ENCODE measurements at places on chromosomes 3 and 15.

GRCh38 chr3:195015021-195015420, 255.9 kb downstream of the XXYLT1 start:
- DNase-seq, result no peak

DNA sequence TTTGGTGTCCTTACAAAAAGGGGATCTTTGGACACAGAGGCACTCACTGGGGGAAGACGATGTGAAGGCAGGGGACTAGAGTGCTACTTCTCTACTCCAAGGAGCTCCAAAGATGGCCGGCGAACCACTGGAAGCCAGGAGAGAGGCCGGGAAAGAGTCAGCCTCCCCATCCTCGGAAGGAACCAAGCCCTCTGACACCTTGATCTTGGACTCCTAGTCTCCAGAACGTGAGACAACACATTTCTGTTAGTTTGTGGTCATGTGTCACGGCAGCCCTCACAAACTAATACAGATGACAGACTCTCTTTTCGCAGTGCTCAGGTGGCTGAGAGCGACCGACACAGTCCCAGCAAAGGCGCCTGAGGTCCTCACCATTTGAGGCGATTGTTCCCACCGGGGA, 24.4 kb upstream of the ATP2B2 start:
- no peak for DNase-seq

DNA sequence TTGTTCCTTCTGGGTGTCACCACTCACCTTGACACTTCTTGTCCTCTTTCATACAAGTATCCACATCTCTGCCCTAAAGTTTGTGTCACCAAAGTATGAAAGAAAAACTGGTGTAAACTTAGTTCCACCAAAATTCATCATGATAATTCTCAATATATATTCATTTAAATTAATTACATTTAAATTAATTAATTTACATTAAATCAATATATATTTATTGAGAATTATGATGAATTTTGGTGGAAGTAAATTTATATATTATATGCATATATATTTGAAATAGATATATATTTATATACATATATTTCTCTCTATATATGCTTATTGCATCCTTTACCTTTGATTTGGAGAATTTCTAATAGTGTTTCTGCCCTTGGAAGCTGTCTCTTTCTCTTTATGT, 828.3 kb downstream of the PDCD6IP start:
- no peak for DNase-seq

DNA sequence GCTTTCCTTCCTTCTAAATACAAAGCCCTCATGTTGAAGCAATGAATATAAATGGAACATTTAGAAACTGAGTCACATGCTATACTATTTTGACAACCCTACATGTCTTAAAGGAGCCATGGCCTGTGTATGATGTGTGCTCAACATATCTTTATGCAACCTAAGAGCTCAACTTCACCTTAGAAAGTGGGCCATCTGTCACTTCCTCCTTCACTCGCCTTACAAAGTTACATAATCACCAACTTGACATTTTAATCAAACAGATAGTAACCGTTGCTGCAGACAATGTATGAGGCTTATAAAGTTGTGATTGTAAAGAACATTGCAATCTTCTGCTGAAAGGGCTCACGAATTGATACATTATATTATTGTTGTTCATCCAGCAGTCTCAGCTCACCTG, 163.6 kb downstream of the SERPINI1 start:
- no peak for DNase-seq

GRCh38 chr15:41827290-41827879, 507 bp upstream of the JMJD7 start:
- no peak for DNase-seq

- DNase-seq, result no peak
Measured at GRCh38 chr3:60178931-60179653, 1072.2 kb downstream of the FHIT start.

DNA sequence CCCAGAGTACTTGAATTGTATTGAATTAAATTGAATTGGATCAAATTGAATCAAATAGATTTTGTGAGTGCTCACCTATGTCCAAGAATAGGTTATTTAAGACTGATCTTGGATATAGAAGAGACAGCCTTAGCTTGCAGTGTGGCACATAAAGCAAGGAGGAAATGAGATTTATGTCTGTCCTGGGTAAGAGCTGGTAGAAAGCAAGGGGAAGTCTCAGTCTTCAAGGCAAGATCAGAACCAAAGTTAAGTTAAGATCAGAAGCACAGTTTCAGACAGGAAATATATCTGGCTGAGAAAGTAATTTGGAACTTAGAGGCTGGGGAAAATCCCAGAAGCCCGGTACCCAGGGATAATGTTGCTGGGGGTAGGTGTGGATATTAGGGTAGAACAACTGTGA, 244.4 kb upstream of the ARPP21 start:
- no peak for DNase-seq

DNA sequence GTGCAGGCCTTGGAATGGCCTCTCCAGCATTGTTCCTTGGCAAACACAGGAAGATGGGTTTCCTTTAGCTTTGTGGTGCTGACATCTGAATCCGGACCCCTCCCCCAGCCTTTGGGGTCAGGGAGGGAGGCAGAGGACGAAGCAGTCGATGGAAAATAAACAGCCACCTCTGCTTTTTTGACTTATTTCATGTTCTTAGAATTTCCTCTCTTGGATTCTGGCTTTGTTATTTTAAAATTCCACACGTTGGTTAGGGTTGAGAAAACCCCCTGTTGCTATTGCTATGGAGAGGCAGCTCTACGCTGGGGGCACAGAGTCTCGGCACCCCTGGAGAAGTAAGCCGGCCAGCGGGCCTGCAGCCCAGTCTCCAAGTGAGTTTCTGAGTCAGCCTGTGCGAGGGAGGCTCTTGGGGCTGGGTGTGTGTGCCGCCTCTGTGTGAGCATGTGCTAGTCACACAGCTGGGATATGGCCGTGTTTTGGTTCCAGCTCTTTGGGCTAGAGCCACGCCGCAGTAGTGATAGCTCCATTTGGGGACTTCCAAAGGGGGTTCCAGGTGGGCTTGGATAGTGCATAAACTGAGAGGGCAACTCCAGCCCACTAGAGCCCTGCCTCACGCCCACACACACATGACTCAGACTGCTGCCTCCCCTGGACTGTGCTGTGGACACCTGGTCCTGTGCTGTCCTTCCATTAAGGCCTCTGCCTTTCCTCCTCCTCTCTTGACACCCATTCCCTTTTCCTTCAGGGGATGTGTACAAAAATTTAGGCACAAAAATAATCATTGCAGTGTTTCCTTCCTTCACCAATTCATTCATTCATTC, 58.8 kb downstream of the AMOTL2 start:
- DNase-seq, result no peak

DNA sequence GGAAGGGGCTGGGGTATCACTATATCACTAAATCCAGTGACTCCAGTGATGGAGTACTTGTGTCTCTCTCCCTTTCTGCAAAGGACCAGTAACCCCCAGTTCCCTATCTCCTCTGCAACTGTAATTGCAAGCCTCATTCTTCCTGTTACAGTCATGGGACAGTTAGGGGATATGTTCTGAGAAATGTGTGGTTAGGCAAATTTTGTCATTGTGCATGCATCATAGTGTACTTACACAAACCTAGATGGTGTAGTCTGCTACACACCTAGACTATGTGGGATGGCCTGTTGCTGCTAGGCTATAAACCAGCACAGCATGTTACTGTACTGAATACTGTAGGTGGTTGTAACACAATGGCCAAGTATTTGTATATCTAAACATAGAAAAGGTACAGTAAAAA, 2.2 kb downstream of the VPS8 start:
- no peak for DNase-seq

DNA sequence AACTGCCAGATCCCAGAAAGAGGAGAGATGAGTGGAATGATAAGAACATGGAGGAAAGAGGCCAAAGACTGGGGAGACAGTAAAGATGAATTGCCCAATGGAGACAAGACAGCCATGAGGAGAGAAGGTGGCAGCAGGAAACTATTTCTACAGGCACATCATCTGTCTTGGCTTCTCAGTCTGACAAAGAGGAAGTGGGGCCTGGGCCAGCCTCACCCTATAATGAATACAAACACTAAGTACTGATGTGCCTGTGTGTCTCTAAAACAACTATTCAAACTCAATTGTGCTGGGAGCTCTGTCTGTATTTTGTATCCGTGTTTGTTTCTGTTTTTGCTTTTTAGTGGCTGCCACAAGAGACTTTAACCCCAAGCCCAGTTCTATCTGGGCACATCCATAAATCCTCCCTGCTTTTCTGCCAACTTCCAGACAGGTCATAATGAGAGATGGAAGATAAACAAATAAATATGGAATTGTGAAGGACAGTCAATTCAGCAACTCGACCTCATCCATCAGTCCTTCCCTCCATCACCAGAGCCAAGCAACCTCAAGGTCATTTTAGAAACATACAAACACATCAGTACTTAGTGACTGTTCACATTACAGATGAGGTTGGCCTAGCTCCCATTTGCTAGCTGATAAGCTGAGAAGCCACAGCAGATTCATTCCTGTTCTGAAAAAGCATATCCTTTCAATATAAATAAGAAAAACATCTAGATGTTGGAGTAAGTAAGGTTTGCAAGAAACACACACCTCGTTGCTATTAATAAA, 116.7 kb downstream of the CADPS start:
- no peak for DNase-seq

DNA sequence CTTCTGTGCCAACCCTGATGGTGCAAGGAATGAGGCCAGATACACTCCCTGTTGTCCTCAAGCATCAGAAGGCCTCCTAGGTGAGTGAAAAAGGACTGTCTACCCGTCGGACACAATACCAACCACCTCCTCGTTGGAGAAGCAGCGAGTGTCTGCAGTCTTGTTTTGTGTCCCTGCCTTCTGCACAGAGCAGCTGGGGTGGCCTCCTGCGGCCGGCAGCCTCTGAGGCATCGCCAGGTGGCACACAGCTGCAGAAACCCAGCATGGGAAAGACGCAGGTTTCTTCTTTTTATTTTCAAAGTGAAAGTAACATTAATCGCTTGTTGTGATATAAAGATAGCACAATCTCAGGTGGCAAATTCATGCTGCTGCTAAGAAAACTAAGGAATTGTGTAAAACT, 509.9 kb downstream of the OCA2 start:
- no peak for DNase-seq

- DNase-seq, result no peak
Measured at GRCh38 chr15:36682101-36682500, 102.7 kb downstream of the CDIN1 start.

- no peak for DNase-seq
Measured at GRCh38 chr3:183698318-183698751, 738 bp downstream of the YEATS2 start.

DNA sequence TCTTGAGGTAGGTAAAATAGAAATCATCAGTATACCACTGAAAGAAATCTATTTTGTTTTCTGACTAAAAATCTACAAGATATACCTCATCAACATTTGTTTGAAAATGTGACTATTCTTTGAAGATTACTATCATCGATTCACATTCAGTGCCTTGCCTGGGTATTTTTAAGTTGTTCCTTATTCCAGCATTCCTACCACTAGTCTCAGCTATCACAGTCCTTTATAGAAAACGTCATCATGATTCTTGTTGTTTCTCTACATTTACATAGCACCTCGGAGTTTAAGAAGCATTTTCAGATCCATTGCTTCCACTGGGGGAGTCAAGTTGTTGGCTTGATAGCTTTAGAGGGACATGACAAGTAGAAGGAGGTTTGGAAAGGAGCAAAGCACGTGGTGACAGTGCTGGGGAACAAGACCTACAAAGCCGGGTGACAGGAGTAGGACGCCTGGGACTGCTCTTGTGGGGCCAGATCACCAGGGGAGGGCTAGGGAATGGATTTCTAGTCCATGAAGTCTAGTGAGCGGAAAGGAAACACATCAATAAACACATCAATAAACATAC, 61.5 kb downstream of the HES1 start:
- no peak for DNase-seq

- DNase-seq, result no peak
Measured at GRCh38 chr15:99385865-99386264, 134.6 kb downstream of the LRRC28 start.

- no peak for DNase-seq
Measured at GRCh38 chr3:190696777-190697501, 165.6 kb downstream of the GMNC start.

- no peak for DNase-seq
Measured at GRCh38 chr3:46811615-46812236, 51.5 kb downstream of the MYL3 start.

DNA sequence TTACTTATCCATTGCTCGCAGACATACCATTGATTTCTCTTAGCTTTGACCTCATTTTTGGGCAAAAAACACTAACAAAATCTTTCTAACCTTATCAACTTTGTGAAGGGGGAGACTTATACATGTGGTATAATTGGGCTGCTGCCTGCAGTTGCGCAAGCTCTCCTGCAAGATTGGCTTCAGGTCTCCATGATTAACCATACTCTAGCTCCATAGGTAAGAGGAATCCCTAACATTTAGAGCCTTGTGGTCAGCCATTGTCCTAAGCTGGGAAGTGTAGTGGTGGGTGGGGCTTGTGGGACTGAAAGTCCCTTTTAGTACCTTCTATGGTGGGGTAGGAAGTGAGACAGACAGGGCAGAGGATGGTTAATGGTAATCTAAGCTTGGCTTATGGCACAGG, 179.6 kb upstream of the THRB start:
- no peak for DNase-seq

DNA sequence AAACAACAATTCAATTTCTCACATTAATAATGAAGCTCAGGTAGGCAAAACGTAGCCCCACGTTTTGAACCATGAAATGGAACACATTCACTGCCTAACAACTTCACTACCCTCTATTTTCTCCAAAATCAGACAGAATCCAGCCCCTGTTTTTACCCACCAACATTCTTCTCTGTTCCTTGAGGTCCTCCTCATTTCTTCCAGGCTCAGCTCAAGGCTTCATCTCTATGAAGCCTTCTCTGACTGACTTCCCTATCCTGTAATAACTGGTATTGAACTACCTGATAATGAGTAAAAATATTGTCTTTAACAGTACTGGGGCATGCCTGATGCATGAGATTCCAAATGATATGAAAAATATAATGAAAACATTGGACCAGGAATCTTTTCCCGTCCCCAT, 2.2 kb downstream of the TFRC start:
- no peak for DNase-seq

DNA sequence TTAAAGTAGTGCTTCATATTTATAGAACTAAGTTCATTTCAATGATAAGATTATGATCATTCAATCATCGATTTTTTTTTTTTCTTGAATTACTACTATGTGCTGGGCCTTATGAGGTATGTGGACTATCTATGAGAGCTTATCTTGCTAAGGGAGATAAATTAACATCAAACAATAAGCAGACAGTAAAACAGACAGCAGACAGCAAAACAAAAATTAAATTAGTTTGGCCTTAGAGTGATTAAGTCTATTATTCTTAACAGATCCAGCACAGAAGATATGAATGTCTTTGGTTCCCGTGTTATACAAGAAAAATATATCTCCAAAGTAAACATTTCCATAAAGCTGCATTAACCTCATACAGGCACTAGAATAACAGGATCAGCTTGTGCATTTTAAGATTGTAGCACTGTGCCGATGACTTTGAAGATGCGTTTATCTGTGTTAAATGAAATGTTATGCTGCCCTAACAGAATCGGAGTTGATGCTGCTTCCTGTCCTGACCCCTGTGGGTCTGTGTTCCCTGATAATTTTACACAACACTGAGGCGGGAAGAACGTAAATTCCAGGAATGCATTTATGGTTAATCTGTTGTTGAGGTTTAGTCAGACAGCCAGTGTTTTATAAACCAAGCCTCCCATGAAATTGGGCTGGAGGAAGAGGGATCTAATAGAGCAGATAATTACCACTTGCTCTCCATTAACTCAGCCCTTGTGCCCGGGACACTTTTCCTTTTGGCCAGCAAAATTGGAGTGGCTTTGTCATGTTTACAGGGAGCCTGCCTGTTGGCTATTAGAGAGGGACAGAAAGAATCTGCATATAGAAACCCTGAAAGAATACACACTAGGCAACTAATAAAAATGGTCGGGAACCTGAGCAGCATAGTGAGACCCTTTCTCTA, 80.8 kb downstream of the GHSR start:
- no peak for DNase-seq
